ENCODE measurements at places on chromosomes 16 and 17.

DNA sequence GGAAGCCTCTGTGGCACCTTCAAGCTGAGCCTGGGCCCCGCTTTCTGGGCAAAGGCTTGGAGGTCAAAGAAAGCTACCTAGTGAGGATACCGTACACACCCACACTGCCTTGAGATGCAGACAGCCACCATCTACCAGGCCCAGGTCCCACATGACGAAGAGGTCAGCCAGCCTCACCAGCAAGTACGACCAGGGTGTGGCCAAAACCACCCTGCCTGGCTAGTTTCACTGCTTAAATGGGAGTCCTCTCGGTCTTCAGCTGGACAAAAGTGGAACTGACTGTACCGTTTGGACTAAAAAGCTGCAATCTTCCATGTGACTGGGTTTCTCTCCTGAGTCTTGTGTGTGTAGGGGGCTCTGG is 21.6 kb downstream of the VASN start:
- no peak for DNase-seq

- DNase-seq: peak; percentile 44
These were observed 10.0 kb downstream of the BTBD17 start for GRCh38 chr17:74351552-74352210.

DNA sequence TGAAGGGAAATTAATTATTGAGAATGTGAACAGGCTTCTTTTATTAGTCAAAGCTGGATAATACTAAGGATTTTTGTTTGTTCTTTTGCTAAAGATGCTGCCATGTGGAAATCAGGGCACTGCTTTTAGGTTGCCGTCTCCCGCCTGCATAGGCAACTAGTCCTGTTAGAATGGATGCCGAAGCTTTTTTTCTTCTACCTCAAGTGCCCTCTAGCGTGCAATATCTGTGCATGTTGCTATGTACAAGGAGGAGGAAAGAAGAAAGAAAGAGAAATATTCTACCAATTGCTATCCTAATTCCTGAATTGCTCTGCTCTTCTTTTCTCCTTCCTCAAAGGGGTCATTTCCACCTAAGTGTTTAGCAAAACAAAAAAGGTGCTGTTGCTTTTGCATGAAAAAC is 5.2 kb upstream of the CDH8 start:
- no peak for DNase-seq

DNA sequence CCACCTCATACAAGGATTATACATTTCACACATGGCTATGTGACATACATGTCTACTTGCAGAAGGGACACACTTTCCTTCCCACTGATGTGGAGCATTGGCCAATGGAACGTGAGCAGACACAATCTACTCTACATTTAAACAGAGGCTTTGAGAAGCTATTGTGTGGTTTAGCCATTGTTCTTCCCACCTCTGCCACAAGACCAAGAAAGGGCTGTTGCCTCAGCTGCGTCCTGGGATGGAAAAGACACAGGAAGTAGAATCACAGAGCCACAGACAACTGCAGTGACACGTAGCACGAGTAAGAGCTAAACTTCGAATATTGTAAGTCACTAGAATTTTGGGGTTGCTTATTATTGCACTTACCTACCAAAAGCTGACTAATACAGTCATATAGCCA is 33.3 kb downstream of the PRKCB start:
- peak; percentile 32 for DNase-seq

- peak; percentile 42 for DNase-seq
These were observed 323 bp downstream of the ST3GAL2 start for GRCh38 chr16:70438585-70438968.

DNA sequence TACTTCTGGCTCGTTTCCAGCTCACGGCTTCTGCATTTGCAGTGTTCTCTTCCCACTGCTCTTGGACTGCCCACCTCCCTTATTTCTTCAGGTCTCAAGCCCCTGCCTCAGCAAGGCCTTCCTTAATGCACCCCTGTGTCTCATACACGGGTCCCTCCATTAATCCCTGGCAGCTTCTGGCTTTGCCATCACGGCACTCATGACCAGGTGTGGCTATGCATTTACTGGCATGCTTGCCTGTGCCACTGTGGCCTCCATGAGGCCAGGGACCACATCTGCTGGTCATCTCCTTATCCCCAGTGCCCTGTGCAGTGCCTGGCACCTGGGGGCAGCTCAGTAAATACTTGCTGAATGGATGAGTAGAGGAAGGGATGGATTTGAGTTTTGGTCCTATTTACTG is 114.1 kb downstream of the C16orf78 start:
- DNase-seq: no peak

GRCh38 chr16:49693445-49693844 is 162.5 kb downstream of the ZNF423 start:
- no peak for DNase-seq

- DNase-seq: no peak
These were observed 104.1 kb upstream of the CORO6 start for GRCh38 chr17:29726715-29727252.

DNA sequence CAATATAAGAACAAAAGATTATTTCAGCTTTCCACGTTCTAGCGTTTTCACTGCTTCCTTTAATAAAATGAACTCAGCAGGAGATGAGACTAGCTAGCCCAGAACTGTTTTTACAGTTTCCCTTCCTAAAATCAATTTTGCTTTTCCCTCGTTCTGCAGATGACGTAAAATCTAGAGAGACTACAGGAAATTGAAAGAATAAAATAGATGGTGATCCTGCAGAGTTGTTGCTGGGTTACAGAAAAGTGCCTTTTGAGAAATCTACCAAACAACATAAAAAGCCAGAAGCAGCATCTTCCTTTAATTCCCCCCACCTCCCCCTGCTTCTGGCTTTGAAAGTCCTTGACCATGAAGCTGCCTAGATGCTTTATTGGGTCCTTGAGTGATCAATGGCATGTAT is 96.8 kb upstream of the CLEC3A start:
- no peak for DNase-seq

DNA sequence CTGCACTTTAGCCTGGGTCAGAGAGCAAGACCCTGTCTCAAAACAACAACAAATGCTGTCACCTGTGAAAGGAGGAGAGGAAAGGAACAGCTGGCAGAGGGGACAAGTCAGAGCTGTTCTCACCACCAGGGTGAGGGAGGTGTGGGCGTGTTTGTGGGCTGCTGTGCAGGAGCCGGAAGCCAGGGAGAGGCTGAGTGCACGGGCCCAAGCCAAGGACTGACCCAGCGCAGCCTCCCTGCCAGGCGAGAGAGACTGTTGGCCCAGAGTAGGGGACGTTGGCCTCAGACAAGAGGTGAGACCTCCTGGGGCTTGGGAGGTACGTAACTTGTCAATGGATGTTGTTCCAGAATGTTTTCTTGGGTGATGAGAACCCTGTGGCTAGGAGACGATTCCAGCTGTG is 10.7 kb downstream of the SPNS2 start:
- DNase-seq: peak; percentile 46

DNA sequence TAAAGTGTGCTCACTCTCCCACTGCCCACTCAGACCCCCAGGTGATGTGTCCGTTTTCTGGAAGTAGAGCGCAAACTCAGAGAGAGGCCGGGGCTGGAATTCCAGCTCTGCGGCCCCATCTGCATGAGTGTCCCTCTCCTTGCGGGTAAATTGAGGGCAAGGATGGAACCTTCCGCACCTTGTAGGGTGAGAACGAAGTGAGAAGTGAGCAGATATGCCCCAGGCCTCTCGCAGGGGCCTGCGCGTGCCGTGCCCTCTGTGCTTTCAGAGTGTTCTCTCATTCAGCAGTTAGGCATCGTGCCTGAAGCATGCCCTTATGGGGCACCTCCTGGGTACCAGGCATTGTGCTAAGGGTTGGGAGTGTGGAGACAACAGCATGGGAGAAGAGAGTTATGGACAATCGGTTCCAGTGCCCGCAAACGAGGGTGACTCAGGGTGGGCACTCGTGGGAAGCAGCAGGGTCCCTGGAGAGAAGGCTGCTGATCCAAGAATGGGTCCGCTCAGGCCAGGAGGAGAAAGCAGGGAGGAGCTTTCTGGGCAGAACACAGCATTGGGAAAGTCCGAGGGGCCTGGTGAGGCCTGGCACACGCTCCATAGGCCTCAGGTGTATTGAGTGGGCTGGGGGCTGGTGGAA is 23.8 kb downstream of the CMIP start:
- no peak for DNase-seq

DNA sequence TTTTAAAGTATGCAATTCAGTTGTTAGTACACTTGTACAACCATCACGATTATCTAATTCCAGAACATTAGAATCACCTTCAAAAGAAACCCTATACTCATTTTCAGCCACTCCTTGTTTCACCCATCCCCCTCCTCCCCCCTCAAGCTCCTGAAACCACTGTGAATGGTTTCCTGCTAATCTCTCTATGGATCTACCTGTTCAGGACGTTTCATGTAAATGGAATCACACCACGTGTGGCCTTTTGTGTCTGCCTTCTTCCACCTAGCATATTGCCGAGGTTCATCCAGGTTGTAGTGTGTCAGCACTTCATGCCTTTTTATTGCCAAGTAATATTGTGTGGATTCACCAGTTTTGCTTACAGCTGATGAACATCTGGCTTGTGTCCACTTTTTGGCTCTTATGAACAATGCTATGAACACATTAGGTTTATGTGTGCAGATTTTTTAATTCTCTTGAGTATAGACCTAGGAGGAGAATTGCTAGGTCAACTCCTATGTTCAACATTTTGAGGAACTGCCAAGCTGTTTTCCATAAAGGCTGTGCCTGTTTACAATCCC is 17.8 kb downstream of the EIF4A3 start:
- no peak for DNase-seq

DNA sequence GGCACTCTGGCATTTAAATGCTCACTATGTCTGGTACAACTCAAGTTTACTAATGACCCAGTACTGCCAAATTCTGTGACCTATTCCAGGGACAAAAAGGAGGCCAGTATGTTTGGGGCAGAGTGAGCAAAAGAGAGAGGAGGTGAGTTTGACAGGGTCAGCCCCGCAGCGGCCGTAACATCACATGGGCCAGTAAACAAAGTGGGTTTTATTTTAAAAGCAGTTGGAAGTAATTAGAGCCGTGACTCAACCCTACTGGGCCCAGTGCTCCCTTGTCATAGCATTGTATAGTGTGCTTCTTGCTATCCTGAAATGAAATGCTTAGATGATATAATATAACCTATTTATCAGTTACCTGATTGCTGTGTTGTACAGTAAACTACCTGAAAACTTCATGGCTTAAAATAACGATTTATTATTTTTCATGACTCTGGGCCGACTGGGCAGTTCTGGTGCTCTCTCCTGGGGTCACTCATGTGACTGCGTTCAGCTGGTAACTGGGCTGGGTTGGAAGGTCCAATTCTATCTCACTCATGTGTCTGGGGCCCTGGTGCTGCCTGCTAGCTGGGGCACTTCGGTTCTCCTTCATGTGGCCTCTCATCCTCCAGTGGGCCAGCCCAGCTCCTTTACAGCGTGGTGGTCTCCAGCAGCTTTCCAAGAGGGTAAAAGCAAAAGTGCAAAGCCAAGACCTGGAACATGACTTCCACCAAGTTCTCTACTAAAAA is 27.4 kb downstream of the IQCK start:
- no peak for DNase-seq

GRCh38 chr17:72021417-72022041 is 99.3 kb upstream of the SOX9 start:
- no peak for DNase-seq

DNA sequence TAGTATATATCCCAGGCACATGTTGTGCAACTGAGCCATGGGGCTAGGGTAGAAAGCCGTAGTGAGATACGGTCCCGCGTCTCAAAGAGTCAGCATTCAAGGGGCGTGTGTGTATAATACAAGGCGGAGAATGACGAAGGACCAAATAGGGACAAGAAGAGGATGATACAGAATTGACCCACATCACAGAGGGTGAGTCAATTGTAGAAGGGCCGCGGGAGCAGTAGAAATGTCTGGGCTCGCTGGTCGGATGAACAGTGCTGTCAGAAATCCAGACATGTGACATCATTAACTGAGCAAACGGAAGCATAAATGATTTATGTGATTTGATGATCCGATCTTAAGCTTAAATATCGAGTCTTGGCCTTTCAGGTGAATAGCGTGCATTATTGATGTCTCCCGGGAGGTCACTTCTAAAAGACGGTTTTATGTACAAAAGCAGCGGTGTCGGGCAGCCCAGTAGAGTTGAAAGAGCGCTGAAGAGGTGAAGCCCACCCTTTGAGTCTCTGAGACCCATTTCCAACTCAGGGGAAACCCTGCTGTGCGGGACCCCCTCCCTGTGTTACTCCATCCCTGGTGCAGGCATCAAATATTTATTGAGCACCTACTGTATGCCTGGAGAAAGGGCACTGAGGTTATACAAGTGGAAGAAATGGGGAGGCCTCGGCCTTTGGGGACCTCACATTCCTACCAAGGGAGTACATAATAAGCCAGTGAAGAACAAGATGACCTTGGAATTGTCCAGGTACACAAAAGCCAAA is 45.1 kb downstream of the ATP2C2 start:
- DNase-seq: no peak

GRCh38 chr17:57938061-57938502 is 17.1 kb downstream of the CUEDC1 start:
- no peak for DNase-seq

DNA sequence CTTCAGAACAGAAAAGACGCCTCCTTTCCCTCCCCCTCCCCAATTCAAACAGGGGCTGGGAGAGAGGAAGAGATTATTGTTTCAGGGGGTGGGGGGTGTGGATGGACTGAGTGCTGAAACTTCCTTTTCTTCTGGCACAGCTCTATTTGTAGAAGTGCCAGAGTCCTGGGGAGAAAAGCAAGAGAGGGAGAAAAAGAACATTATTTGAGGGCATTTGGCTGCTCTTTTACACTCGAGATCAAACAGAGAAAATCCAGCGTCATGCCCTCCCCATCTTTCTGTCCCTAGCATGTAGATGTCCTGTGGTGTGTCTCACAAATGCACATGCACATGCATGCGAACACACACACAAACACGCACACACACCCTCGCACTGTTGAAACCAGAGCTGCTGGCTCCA is 13.0 kb downstream of the ARL4D start:
- DNase-seq: no peak

GRCh38 chr16:13680021-13680889 is 239.7 kb upstream of the ERCC4 start:
- DNase-seq: no peak

- no peak for DNase-seq
These were observed 76.4 kb downstream of the SMG6 start for GRCh38 chr17:2227025-2227699.

GRCh38 chr17:5468075-5468473 is 708 bp downstream of the DHX33 start:
- peak; percentile 36 for DNase-seq

- no peak for DNase-seq
These were observed 3.6 kb downstream of the TP53I13 start for GRCh38 chr17:29571883-29572681.

GRCh38 chr16:745739-746138 is 4.9 kb upstream of the CIAO3 start:
- DNase-seq: peak; percentile 42

DNA sequence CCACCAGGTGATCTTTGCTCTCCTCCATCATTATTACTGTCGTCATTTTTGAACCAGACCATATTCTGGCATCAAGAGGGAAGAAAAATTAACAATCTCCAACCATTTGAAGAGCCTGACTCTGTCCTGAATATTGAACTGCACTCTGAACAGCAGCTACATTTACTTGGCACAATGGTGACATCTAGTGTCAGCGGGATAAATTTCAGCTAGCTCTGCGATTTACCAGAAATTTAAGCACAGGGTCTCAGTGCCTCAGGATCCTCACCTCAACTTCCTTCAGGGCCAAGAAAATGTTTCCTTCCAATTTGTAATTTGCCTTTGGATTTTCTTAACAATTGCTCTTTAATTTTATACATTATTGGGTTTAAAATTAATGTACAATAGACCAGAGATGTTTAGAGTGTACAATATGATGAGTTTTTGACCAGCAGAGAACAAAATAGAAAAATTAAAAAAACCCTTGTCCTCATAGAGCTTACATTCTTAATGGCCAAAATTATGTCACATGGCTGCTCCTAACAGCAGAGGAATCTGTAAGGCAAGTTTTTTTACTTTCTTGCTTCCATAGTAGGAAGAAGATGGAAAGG is 10.7 kb upstream of the ZNF19 start:
- DNase-seq: peak; percentile 52

GRCh38 chr16:84175350-84176081 is 11.3 kb downstream of the TAF1C start:
- DNase-seq: peak; percentile 77
